ENCODE measurements at places on chromosomes 4 and X.

DNA sequence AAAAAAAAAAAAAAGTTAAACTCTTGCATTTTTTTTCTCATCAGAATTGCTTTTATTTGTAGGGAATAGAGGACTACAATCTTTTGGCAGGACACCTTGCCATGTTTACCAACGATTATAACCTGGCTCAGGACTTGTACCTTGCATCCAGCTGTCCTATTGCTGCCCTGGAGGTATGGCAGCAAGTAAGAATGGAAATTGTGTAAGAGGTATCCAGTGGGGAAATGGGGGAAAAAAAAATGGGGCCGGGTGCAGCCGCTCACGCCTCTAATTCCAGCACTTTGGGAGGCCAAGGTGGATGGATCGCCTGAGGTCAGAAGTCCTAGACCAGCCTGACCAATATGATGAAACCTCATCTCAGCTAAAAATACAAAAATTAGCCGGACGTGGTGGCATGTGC lies 49.8 kb downstream of the WDR19 start:
- no peak for DNase-seq

- DNase-seq: no peak
Measured at GRCh38 chrX:6574762-6575161, 39.8 kb upstream of the VCX3A start.

DNA sequence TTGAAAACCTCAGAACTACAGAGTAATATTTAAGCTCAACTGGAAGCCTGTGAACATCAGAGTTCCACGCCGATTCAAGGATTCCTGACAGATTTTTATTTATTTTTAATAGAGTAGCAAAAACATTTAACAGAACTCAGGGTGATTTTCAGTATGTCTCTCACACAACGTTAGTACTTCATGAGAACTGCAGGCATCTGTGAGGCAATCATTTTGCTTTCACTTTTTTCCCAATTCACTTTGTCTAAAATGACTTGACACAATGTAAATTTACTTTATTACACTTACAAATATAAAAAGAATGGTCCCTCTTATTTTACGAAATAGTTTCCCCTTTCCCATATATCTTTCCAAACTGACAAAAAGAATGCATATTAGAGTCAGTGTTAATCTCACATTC lies 869.5 kb upstream of the EPHA5 start:
- no peak for DNase-seq

DNA sequence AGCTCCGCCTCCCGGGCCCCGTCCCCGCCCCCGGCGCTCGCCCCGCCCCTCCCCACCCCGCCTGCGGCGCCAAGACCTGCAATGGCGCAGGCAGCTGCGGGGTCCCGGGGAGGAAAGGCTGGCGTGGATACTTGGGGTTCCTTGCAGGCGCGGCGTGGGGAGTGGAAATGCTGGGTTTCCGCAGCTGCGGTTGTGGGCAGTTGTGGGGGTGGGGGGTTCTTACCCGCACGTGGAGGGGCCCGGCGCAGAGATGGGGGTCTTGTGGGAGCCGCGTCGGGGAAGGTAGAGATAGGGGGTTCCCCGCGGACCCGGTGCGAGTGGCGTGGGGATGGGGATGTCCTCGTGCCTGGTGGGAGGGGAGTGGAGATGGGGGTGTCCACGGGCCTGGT lies 680 bp upstream of the ASMTL start:
- DNase-seq: no peak

DNA sequence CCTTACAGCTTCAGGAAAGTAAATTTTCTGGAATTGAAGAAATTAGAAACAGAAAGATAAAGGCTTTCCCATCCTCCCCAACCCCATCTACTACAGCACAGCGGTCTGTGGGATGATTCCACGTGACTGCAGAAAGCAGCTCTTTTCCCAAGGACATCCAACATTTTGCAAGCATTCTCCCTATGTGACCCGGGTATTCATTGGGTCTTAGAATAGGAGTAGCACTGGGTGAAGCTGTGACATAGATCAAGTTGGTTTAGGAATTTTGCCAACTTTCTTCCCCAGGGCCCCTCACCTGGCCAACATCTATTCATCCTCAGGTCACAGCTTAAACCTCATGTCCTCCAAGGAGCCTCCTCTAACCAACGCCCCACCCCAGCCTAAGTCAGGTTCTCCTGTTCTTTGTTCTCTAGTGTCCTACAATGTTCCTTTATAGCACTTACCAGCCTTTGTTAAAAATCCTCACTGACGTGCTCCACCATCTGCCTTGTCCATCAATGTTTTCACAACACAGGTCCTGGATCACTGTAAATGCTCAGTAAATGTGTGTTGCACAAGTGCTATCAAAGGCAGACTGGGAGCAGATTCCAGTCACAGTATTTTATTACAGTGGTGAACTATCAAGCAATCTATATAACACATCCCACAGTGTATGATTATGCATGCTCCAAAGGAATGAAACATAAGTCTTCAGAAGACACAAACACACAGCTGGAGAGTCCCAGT lies 80.9 kb upstream of the MTM1 start:
- no peak for DNase-seq

- no peak for DNase-seq
Measured at GRCh38 chrX:38225093-38225492, 4.4 kb upstream of the SRPX start.

GRCh38 chr4:108433832-108434231 lies 186.5 kb upstream of the RPL34 start:
- DNase-seq: no peak

DNA sequence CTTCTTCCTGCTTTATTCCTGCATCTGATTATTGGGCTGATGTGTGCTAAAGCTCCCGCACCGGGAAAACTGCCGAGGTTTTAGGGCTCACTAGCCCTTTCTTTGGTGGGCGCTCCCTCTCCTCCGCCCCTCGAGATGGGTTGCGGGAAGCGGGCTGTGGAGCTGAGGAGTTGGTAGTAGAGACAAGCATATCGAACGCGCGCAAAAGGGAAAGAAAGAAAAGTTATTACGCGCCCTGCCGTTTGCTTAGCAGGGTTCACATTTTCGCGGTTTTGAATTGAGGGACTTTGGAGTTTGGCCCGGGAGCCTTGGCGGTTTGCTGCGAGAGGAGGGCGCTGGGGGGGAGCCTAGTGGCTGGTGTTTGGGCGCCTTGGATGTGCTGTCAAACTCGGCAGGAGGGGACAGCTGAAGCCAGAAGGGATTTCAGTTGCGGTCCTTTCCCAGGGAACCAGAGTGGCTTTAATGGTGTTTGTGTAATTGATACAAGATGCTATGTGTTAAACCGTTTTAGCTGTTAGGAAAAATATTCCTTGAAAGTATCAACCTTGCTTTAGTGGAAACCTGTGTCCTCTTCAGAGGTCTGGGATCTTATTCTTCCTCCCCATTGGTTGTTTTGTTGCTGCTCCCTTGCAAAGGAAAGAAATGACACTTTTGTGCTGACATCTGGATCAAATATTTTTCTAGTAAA lies 1.1 kb downstream of the GAB1 start:
- DNase-seq: no peak

GRCh38 chr4:128502818-128503527 lies 215.4 kb upstream of the PGRMC2 start:
- no peak for DNase-seq

DNA sequence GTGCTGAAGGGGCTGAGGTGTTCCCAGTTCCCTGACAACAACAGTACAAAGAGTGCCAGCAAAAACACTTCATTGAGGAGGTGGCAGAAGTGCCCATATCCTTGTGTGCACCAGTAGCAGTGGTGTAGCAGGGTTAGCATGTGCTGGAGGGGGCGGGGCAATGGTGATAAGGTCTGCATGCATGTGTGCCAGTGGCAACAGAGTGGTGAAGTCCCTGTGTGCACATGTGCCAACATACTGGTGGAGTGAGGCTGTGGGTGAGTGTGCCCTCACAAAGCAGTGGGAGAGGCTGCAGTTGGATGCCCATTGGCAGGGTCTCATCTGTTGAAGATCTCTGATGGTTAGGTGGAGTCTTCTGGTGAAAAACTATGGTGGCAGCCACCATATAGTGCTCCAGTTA lies 994.6 kb downstream of the PCDH19 start:
- no peak for DNase-seq

- peak; percentile 14 for DNase-seq
Measured at GRCh38 chr4:118280501-118281218, 72.1 kb downstream of the PRSS12 start.

GRCh38 chrX:120426599-120426998 lies 42.5 kb downstream of the LAMP2 start:
- no peak for DNase-seq

- DNase-seq: no peak
Measured at GRCh38 chrX:124373348-124373747, 27.0 kb downstream of the SH2D1A start.

- no peak for DNase-seq
Measured at GRCh38 chrX:78024349-78025059, 55.1 kb upstream of the PGAM4 start.
